RCC 7860 (cell line): ENCODE measurements at places on chromosomes 6 and 20.
A peak's percentile ranks its signal among the peaks of the same experiment; 100 is the strongest.

- DNase-seq = no peak
Observed at GRCh38 chr6:139627091-139627490, 252.6 kb upstream of the CITED2 start.

- DNase-seq = no peak
Observed at GRCh38 chr20:17507032-17507431, 24.1 kb downstream of the BFSP1 start.

DNA sequence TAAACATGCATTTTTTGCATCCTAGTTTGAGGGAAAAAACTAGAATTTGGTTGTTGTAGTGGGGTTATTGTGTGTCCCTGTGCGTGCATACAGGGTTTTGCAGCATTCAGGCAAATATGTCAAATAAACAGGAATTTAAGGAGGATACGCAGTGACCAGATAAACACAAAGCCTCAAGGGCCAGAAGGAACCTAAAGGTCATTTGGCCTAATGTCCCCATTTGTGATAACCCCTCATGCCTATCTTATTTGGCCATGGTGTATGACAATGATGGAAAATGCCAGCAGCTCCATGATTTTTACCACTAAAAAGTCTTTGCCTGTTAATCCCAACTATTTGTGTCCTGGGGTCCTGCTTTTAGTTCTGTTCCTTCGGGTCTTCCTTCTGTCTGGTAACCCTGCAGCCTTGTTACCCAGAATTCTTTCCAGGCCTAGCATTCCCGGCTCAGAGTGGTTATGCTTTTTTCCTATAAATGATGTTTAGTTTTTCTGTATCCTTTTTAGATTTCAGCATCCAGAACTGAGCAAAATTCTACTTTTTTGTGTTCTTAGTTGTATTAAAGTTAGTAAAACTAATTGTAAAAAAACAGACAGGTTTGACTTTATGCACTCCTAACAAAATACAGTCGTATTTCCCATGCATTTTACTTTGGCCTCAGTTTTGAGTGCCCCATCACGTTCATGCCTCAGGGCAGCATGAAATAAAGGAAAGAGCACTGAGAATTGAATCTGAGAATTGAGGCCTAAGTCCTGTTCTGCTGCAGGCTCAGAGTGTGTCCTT lies 4.4 kb downstream of the STX16 start:
- no peak for DNase-seq

DNA sequence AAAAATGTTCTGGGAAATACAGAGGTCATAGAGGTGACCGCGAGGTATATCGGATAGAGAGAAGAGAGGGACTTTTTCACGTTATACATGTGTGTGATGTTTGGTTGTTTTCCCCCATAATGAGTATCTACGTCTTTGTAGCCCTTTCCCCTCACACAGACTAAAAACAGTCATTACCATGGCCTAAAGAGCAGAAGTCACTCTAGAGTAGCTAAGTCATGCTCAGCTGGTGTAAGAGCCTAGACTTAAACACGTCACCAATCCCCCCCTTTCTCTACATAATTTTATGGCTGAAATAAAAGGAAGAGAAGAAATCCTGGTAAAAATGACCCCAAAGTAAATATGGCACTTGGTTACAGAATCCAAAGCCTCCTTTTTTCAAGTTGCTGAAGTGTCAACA lies 6.0 kb upstream of the BEND3 start:
- no peak for DNase-seq

DNA sequence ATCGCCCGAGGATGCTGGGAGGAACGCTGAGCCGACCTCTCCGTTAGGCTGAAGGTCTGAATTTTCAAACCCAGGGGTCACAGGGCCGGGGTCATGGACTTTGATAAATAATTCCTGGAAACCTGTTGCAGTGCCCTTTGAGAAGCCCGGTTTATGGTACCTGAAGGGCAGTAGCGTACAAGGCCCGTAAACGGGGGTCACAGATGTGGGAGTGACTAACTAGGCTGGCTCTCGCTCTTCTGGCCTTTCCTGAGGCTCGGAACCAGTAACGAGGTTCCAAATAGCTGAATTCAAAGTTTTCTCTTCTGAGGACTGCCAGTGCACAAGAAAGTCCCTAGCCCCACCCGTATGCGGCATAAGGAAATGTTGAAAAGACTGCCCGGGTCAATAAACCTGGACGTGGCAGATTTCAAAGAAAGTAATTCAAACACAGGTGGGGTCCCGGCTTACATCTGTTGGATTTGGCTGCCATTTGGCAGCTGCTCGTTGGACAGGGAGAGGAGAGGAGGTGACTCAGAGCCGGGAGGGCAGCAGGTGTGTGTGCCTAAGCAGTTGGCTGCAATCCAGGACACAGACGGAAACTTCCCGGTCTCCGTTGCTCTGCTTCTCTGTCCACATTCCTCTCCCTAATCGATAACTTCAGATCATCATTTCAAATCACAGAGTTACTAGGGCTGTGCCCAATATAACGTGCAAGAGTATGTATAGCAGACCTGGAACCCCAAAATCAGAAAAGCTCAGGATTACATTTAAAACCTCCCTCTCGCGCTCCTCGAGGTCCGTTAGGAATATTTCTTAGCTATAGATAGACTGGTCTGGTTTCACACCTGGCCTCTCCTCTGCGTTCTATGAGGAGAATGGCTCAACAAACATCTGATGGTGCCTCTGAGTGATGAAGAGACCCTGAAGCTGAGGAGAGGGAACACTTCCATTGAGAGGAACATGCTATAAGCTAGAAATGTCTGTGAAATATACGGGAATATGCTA lies 765 bp upstream of the GMDS start:
- DNase-seq = peak; percentile 32

DNA sequence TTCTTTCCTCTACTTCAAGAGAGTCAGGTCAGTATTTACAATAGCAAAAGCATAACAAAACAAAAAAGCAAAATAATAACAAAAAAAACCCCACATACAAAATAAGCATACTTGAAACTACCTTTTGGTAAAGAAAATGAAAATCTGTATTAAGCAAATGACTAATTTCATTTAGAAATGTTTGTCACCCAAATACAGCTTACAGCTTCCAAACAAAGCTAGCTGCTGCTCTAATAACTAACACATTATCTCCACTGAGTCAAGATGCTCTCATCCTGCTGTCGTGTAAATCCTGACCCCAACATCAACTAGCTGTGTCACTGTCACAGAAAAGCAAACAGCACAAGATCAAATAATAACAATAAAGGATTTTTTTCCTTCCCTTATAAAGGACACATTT lies 21.7 kb downstream of the MAP7 start:
- DNase-seq = no peak

- DNase-seq = no peak
Observed at GRCh38 chr20:5785146-5785545, 34.9 kb downstream of the SHLD1 start.

DNA sequence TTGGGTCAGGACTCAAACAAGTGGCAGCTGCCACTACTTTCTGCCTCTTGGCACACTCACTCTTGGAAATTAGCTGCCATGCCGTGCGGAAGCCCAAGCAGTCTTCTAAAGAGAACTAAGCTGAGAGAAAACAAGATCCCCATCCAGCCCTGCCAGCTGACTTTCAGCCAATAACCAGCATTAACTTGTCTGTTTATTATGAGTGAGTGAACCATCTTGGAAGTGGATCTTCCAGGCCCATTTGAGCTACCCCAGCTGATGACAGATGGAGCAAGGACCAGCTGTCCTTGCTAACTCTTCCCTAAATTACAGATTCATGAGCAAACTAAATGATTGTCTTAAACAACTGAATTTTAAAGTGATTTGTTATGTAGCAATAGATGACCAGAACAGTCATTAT lies 73.9 kb upstream of the RBM24 start:
- no peak for DNase-seq

DNA sequence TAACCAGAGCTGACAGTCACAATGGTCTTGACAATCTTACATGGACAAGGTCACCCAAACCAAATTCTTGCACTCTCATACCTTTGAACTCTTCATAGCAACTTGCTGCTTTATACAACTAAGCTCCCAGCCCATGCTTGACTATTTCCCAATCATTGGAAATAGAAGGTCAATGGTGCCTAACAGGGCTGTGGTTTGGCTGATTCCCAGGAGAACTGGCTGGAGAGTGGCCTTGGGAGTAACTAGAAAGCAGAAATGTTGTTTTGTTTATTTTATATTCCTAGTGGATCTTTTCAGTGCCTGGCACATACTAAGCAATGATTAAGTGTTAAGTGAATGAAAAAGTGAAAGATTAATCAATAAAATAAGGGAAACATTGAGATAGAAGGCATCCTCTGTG lies 3.0 kb downstream of the SPINT4 start:
- DNase-seq = no peak

GRCh38 chr6:4308364-4308763 lies 173.0 kb upstream of the ECI2 start:
- DNase-seq = no peak

DNA sequence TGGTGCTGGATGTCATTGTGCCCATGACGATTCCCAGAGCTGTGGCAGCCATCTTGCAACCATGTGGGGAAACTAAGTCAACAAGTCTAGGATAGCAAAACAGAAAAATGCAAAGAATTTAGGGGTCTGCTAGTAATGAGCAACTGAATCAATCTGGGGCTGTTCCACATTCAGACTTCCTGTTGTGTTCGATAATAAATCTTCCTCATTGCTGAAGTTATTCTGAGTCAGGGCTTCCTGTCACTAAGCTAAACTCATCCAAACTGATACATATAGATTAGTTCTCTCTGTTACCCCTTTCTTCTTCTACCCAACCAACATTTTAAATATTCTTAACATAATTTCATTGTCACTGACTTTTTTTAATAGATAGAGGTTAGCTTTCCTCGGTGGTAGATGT lies 205.9 kb downstream of the HACE1 start:
- no peak for DNase-seq

DNA sequence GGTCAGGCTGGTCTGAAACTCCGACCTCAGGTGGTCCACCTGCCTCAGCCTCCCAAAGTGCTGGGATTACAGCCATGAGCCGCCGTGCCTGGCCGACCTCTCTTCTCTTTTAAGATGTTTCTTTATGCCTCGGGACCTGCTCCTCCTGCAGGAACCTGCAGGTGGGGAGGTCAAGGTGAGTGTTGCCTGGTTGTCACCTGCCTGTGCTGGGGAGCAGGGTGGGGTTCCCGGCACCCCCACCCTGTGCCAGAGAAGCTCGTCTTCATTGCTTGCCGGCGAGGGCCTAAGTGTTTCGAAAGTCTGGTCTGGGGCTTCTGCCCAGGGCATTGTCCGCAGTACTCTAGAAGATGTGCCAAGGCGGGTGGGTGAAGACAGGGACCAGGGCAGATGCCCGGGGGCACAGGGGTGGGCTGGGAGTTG lies 36.0 kb downstream of the SYNJ2 start:
- no peak for DNase-seq

DNA sequence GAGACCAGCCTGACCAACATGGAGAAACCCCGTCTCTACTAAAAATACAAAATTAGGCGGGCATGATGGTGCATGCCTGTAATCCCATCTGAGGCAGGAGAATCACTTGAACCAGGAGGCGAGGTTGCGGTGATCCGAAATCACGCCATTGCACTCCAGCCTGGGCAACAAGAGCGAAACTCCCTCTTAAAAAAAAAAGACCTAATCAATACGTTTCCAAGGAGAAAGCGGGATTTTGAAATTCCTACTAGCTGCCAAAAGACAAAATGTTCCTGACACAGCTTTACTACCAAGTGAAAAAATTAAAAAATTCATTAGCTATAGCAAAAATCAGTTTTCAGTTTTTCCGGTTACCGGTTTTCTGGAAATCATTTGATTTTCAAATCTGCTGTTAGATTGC lies 129.3 kb downstream of the SCAF8 start:
- DNase-seq = no peak

DNA sequence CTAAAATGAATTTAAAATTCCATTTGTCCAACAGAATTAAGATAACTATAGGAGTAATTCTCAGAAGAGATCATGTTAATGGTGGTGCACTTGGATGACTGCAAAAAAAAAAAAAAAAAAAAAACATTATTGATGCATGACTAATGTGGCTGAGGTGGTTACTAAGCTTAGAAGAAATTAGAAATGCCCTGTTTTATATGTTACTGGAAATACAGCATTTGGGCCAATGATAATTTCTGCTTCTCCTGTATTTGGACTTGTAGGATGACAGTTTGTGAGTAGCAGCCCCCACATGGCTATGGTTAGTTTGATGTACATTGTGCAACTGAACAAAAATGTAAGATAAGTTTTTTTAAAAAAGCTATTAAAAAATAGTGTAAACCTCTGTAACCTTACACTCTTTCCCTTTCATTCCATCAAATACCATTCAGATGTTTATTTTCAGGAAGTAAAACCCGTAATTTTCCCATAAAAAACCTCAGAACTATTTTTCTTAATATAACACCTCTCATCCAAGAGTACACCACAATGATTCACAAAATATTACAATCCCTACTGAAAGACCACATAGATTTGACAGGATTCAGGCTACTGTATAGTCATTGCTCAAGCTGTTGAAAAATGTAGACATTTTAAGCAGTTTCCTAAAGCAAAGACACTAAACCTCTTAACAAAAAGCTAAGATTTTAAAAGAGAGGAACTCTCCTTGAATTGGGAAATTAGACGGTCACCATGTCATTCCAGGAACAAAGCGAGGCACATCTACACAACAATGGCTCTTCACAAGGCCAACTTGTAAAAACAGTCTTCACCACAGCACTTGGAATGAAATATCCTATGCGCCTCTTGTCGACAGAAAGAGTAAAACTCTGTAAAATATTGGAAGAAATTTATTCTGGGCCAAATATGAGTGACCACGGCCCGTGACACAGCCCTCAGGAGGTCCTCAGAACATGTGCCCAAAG lies 83.0 kb downstream of the WDR27 start:
- DNase-seq = peak; percentile 20

DNA sequence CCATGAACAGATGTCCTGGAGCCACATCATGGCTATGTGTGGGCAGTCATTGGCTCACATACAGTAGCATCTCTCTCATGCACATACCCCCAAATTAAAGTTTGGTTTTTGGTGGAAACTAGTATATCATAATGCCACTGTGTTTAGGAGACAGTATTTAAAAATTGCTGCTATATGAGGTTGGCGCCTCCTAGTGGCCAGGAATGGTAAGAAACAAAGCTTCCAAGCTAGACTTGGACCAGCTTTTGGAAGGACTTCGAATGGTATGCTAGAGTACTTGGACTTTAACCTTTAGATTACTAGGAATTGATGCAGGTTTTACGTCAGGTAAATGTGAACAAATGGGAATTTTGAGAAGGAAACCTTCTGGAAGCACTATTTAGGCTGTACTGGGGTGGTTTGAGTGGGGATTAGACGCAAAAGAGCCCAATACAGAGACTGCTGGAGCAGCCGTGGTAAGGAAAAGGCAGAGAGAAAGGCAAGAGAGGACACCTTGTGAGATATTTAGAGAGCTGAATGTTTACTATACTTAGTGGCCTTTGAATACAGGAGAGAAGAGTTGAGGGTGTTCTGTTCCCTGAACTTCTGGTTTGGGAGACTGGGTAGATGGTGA lies 23.8 kb downstream of the PRSS35 start:
- DNase-seq = peak; percentile 13

GRCh38 chr6:118708055-118708454 lies 56.7 kb upstream of the CEP85L start:
- peak; percentile 42 for DNase-seq

DNA sequence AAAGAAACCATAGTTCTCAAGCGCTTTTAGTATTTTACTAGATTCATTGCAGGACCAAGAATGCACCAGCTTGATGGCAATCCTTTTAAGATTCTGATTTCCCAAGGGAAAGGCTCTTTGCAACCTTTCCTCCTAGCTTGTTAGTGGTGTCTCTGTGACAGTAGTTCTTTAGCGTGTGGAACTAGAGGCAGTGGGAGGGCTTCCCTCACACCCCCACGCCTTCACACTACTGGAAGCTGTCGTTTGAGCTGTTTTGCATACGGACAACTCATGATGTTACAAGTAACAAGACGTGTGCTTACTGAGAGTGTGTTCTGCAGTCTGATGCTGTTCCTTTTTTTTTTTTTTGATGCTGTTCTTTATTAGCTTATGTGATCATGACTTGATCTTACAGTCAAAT lies 34.1 kb downstream of the EYA4 start:
- no peak for DNase-seq
